Daoy (cell line): ENCODE measurements at places on chromosomes 7 and 10. TPM values are rescaled to one million over a fixed set of nuclear protein-coding genes. Genes with fewer than 3 reads are reported as not detected.

DNA sequence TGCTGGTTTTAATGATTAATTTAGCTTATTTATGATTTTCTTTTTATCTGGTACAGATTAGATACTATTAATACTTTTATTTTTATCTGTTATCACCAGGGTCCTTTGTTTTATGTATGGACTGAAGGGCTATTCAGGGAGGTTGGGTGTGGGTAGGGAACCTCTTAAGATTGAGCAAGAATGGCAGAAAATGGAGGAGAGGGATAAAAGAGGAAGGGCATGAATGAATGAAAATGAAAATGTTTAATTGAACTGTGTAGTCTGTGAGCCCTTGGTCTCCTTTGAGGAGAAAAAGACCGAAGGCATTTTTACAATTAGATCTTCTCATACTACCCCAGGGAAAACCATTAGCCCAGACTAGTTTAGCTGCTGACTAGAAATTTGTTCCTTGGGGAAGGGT is 93.1 kb downstream of the CDK14 start:
- DNase-seq, result no peak

DNA sequence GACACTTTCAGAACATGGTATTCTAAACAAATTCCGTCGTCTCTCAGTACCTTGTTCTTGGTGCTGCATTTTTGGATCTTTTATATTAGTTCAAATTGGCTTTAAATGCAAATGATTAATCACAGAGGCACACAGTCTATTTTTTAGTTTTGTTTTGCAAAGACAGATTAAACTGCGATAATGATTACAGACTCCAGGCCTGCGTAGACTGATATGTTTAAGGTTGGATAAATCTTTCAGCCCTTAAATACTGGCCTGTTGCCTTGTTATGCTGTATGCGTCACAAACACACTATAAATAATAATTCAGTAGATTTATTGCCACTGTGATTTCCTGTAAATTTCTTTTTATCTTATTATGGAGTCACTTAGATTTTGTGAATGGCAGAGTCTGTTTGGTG is 19.3 kb downstream of the CACNB2 start:
- DNase-seq, result no peak

DNA sequence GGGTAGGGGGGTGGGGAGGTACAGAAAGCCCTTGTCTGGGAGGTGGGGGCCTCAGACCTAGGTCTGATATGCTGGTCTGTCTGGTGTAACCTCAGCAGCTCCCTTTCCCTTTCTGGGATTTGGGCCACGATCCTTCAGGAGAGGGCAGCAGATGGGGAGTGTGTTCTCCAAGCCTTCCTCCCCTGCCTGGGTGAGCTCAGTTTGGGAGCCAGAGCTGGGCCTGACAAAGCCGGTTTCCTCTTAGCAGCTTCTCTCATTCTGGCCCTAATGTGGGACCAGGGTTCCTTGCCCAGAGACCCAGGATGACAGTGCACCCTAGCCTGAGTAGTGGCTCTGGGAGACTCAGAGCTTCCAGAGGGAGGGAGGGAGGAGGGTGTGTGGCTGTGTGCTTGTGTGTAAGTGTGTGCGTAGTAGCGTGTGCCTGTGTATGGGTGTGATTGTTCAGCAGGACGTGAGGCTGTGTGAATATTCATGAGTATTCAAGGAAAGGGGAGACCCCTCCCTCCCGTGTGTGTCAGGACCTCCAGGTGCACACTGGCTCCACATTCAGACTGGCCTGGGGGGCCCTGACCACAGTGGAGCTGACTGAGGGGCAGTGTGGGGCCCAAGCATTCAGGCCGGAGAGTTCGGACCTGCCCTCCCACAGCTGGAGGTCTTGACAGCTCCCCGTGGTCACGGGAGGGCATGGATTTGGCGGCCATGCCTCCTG is 96.5 kb downstream of the ZMIZ1 start:
- no peak for DNase-seq

The STMP1 gene
- total RNA-seq, result 9.1 and 11.4 TPM in 2 replicates

- peak; percentile 44 for DNase-seq
These were observed 15.5 kb upstream of the PTPRN2 start for GRCh38 chr7:158602905-158603772.
